ENCODE measurements at places on chromosomes 5 and 9. TPM values are rescaled to one million over a fixed set of nuclear protein-coding genes. Genes with fewer than 3 reads are reported as not detected.

- no peak for DNase-seq
Measured at GRCh38 chr9:69317894-69318293, 7.1 kb upstream of the ENTREP1 start.

DNA sequence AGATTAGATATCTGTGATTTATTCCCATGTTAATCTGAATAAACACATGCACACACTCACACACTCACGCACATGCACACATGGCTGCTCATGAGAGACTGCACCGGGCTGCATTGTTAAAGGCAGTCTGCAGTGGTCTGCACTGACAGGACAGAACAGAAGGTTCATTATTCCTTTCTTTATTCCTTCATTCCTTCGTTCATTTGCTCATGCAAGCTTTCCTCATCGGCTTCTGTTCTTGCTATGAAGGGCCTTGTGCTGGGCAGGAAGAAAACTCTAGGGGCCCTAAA lies 41.4 kb upstream of the FSTL4 start:
- no peak for DNase-seq

- peak; percentile 97 for DNase-seq
Measured at GRCh38 chr9:95793924-95794828, 81.3 kb upstream of the ERCC6L2 start.

GRCh38 chr5:127885176-127885575 lies 182.0 kb downstream of the CCDC192 start:
- DNase-seq: no peak

DNA sequence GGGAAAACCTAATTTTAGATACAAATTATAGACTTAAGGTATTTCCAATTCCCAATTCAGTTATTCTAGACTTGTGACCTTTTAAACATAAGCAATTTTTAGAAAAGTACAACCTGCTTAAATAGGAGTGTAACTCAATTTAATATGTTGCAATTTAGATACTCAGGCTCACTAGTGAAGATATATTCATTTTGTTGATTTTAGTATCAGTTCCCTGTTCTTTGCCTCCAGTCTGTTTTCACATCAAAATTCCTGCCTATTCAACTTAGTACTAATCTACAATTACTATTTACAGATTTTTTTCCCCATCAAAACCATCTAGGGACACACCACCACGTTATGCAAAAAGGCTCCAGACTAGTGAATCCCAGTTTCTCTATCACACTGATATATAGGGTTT lies 30.4 kb downstream of the PWWP2A start:
- no peak for DNase-seq

GRCh38 chr9:70133253-70134208 lies 89.9 kb downstream of the MAMDC2 start:
- DNase-seq: peak; percentile 18

DNA sequence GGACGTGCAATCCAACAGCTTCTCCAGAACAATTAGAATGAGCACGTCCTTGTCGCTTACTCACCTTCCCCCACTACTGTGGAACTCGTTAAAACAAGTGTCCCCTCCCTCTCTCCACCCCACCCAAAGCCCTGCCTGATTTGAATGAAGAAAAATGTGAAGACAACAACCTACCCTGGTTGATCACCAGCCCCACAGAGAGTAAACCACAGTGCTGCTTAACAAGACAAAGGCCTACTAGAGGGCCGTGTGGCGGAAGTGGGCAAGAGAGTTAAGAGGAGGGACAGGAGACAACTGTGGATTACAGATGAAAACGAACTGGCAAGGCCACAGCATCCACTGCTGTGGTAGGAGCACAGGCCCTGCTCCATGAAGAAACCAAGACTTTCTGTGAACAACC lies 51.1 kb downstream of the CDK5RAP2 start:
- DNase-seq: no peak

GRCh38 chr9:109426626-109427402 lies 71.3 kb downstream of the PTPN3 start:
- DNase-seq: no peak

DNA sequence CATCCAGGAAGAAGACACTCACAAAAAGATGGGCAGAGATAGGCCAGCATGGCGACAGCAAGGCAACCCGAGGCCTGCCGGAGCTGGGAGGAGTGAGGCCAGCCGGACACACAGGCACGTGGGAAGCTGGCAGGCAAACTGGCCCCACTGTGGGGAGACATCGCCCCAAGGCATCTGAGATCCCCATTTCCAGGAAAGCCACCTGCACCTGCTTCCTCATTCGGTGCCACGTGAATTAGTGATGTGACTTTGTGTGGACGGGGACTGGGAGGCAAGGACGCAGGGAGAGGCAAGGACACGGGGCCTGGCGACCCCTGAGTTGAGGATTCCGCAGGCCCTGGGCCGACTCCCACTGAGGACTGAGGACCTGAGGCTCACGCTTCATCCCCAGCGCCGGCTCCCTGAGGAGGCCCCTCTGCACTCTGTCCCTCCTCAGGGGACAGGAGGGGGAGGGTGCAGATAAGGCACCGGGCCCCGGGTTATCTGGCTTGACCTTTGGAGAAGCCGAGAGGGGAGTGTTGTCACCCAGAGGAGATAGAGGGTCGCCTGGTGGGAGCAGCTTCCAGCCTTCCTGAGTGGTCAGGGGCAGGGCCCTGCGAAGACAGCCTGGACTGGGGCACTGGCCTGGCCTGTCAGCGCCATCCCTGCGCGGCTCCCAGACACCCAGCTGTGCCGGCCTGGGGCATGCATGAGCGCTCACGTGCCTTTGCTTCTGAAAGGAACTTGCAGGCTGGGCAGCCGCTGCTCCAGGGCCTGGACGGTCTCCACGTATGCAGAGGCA lies 39.7 kb downstream of the NDUFS6 start:
- no peak for DNase-seq

- no peak for DNase-seq
Measured at GRCh38 chr5:2732004-2732403, 19.5 kb downstream of the IRX2 start.

DNA sequence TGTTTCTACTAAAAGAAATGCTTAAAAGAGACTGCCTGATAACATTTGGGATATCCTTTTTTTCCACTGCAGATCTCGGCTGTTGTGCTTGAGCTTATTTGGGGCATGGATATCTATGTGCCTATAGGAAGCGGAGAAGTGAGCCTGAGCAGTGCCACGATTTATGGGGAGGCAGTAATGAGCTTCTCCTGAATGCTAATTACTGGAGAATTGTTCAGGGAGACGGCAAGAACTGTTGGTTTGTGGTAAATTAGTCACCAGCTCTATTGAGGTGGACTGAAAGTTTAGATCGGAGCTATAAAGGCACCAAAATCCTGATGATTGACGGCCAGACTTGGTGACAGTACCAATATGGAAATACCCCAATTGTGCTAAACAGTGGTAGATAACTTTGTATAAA lies 186.5 kb downstream of the ARHGEF28 start:
- peak; percentile 63 for DNase-seq

DNA sequence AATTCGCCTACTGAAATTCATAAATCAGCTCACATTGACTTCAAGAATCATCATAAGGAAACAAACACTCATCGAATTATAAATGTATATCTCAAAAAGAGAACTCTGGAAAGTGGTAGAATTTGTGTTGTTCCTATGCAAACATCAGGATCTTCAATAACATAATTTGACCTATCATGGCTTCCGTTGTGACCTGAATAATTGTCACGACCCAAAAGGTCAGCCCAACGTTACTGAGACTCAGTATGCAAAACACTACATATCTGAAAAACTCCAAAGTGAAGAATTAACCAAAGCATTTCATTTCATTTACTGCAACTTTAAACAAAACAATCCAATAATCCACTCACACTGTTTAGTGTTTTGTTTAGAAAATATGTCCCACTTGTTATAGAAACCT lies 1.2 kb downstream of the RAPGEF6 start:
- no peak for DNase-seq

- DNase-seq: no peak
Measured at GRCh38 chr5:111552896-111553295, 40.6 kb upstream of the STARD4 start.

- DNase-seq: no peak
Measured at GRCh38 chr5:51902512-51902911, 519.3 kb downstream of the ISL1 start.

DNA sequence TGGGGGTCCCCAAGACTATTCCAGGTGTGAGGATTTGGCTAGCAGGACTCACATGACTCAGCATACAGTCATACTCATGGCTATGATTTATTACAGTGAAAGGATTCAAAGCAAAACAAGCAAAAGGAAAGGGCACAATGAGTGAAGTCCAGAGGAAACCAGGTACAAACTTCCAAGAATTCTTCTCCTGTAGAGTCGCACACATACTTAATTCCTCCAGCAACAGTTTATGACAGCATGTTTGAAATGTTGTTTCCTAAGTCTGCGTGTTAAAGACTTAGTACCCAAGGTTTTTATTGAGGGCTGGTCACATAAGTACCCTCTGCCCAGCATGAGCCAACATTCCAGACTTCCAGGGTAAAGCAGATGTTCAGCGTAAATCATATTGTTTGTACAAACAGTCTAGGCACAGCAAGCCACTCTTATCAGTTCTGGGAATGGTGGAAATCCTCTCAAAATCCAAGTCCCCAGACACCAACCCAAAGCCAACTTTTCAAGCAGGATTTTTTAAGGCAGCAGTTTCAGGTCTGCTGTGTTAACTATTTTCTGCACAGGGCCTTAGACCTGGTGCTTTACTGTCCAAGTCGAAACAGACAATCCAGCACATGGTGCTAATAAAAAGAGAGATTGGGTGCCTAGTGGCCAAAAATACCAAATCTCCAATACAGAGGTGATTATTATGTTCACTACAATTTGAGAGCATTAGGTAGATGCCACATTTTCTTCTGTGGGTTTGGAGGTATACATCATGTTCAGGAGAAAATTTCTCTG lies 18.6 kb upstream of the RICTOR start:
- DNase-seq: peak; percentile 52

DNA sequence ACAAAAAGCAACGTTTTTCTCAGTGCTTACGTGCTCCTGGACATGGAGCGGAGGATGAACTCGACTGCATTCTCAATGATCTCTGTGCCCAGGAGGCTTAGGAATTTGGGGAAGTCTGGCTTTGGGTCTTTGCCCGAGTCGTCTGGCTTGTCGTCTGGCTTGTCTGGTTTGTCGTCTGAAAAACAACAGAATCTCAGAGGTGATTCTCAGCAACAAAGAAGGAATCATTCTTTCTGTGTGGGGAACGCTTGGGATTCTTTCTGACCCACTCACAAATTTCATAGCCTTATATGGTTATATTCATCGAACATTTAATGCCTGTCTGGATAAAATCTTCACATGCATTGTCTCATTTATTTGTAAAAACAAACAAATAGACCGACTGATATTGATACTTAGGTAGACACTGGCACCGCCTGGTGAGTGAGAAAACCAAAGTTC lies 4.7 kb downstream of the C5orf46 start:
- peak; percentile 92 for DNase-seq

DNA sequence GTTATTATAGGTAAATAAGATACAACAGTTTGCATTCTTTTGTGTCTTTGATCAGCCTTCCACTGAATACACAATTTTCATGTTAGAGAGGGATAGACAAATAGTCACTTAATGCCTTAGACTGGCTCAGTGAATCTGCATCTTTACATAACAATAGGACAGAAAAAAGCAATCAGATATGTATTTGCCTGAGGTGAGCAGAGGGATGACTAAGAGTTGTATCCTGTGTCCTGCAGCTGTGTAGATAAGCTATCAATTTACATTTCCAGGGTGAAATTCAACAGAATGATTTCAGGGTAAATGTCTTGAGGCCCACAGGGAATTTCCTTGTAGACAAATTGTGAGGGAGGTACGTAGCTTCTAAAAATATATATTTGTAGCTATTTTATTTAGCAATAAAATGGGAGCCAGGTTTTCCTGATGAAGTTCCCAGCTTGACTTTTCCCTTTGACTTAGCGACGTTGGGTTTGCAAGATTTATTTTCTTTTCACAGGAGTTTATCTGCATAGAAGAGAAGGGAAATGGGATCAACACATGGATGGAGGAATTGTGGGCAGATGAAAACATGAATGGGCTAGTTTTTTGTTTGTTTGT lies 586.1 kb upstream of the CDH6 start:
- no peak for DNase-seq

DNA sequence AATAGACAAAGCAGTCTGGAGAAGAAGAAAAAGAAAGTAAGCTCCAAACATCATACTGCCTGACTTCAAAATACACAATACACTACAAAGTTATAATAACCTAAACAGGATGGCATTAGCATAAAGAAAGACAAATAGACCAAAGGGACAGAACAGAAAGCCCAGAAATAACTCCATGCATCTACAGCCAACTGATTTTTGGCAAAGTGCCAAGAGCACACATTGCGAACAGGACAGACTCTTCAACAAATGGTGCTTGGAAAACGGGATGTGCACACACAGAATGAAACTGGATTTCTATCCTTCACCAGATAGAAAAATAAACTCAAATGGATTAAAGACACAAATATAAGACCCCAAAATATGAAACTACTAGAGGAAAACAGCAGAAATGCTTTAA lies 66.6 kb upstream of the SPATA31E1 start:
- DNase-seq: no peak

DNA sequence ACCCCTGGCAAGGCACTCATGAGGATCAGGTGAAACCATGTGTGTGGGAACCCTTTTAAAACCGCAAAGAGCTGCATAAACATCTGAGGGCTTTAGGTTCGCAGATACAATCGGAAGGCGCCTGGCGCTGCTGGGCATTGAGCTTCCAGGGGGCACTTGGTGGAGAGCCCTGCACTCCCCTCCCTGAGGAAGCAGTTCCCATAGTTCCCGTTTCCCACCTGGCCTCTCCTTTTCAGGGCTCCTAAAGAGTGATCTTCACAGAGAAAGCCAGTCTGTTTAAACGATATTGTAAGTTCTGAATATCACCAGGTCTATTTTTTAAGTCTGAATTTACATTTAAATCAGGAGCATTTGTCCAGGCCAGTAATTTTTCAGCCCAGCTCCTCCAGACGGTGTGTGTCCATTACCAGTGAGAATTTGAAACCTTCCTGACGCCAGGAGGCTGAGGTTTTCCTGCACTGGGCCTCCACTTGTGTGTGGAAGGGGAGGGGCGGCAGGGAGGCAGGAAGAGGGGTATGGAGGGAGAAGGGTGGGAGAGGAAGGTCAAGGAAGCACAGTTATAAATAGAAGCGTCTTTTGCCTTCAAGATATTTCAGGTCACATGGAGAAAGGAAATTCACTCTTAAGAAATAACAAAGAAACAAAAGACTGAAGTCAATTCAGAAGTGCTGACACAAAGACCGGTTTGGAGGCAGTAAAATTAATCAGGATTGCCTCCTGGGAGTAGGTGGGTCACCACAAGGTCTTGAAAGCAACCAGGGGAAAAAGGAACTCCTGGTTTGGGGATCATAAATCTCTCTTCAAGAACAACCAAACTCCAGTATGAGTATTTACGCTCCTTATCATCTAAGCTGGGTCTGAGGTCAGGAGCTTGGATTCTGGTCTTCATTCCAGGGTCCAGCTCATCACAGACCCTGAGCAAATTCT lies 14.3 kb upstream of the MGAT1 start:
- peak; percentile 69 for DNase-seq

- peak; percentile 35 for DNase-seq
Measured at GRCh38 chr5:58462154-58462553, 2.3 kb upstream of the PLK2 start.

- no peak for DNase-seq
Measured at GRCh38 chr5:141683596-141684141, 1.6 kb upstream of the ARAP3 start.

Gene DIRAS2
- total RNA-seq: 0.27 TPM

Gene TPRN
- 17.2 TPM for total RNA-seq

Gene ZNF462
- 98.4 TPM for total RNA-seq

Gene TRIM52
- total RNA-seq: 7.3 TPM

Gene CTXN3
- total RNA-seq: not detected

Gene LCNL1
- 0.22 TPM for total RNA-seq

Gene CAMLG
- 25.7 TPM for total RNA-seq

Gene SCGB3A1
- total RNA-seq: not detected

Gene ABL1
- total RNA-seq: 113 TPM

Gene ENDOG
- total RNA-seq: 17.8 TPM

Gene CCDC127
- total RNA-seq: 8.8 TPM

Gene PCDHGA12
- 1.6 TPM for total RNA-seq

Gene PLEKHG4B
- 6.1 TPM for total RNA-seq

Gene GDA
- total RNA-seq: not detected
